ENCODE measurements at places on chromosomes 4 and X. TPM values are rescaled to one million over a fixed set of nuclear protein-coding genes. Genes with fewer than 3 reads are reported as not detected.

The HOPX gene
- polyA plus RNA-seq = 8.9 TPM

The ERAS gene
- polyA plus RNA-seq = 0.43 TPM

The EDNRA gene
- 3.2 TPM for polyA plus RNA-seq

GRCh38 chrX:151920530-151920929, 7.8 kb downstream of the MAGEA4 start:
- DNase-seq = no peak

- DNase-seq = no peak
Measured at GRCh38 chr4:36325926-36326325, 44.5 kb downstream of the DTHD1 start.
